GM06990 (cell line): ENCODE measurements at places on chromosomes 4 and X.

GRCh38 chr4:117957571-117957970 lies 76.7 kb upstream of the NDST3 start:
- DNase-seq: no peak

DNA sequence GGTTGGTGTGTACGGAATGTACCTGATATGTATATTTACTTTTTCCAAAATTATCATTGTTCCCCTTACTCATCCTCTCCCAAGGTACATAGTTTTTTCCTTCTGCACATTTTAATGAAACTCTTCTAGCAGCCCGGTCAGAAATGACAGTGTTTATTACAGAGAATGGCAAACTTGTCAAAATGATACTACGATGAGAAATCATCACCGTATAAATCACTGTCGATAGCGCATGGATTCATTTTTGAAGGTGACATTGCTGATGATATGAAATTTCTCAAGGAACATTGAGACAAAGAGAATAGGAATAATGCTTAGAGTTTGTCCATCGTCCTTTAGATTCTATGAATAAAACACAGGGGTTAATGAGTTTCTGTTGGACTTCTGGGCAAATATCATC lies 30.6 kb downstream of the FAM114A1 start:
- DNase-seq: no peak

DNA sequence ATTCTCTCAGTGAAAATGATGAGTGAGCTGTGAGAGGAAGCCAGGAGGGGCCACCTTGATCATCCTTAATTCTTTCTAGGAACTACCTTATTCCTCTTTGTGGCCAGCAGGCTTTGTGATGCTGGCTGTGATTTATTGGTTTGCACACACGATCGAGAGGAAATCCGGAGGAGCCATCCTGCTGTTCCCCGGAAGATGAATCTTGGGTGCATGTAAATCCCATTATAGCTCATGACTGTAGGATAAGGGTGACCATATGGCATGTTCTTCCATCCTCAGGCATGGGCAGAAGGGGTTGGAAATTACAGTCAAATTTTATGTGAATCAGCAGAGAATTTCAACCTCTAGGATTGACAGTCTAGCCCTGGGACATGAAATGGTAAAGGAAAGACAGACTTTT lies 254.5 kb downstream of the UNC5C start:
- DNase-seq: no peak

DNA sequence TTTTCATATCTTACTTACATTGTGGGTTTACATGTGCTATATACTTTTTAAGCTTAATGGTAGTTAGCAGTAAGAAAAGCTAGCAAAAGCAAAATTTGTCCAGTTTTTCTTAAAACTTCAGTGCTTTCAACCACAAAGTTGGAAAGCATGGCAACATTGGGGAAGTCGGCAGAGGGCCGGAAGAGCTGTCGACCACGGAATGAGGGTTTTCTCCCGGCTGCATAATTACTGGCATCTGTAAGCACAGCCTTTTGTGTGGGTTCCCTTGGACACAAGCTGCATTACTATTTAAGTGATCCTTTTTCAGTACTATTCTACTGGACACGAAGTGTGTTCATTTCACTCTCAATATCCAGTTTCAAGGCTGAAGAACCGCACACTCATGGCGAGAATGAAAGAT lies 560.4 kb downstream of the ANKRD50 start:
- no peak for DNase-seq

DNA sequence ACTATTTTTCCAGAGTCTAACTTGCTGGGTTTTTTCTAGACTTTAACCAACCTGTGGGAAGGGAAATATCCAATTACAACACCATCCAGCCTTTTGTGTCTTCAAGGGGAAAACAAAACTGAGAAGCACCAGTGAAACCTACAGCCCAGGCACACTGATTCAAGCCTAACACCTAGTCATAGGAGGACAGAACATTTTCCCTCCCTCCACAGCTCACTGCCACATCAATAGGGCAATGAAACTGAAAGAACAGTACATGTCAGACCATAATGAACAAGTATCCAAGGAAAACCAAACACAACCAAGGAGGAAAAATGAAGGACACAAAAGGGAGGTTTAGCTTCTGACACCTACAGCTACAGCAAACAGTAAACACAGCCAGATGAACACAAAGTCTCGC lies 17.6 kb downstream of the MAGEA8 start:
- DNase-seq: no peak

- DNase-seq: no peak
Measured at GRCh38 chr4:112196461-112196860, 35.1 kb upstream of the AP1AR start.

DNA sequence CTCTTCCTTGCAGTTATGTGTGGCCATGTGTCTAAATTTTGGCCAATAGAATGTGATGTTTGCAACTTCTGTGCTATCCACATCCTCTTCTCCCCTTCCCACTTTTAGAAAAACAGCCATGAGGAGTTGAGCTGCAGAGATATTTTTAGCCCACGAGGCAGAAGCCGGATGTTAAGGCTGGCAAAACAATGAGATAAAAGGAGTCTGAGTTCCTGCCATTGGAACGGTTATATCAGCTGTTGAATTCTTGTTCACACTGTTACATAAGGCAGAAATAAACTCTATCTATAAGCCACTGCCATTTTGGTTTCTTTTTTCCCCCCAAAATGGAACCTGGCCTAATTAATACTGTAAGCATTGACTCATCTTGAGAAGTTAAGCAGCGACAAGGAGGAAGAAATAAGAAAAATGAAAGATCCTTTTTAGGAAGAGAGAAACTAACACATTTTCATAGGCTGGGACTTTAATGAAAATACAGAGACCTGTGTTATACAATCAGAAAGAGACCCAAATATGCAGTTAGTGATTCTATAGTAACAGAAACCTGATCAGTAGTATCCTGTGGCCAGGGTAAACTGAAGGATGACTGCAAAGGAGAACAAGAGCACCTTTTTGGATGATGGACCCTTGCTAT lies 200.5 kb downstream of the INPP4B start:
- DNase-seq: peak; percentile 28

GRCh38 chr4:23888421-23889319 lies 1.2 kb downstream of the PPARGC1A start:
- no peak for DNase-seq

- DNase-seq: no peak
Measured at GRCh38 chr4:176784816-176785215, 7.9 kb downstream of the VEGFC start.

GRCh38 chr4:165610679-165611437 lies 232.1 kb downstream of the CPE start:
- DNase-seq: no peak

- DNase-seq: no peak
Measured at GRCh38 chrX:44152852-44153251, 179.7 kb upstream of the NDP start.

- no peak for DNase-seq
Measured at GRCh38 chr4:138875891-138876608, 139.5 kb upstream of the NOCT start.

DNA sequence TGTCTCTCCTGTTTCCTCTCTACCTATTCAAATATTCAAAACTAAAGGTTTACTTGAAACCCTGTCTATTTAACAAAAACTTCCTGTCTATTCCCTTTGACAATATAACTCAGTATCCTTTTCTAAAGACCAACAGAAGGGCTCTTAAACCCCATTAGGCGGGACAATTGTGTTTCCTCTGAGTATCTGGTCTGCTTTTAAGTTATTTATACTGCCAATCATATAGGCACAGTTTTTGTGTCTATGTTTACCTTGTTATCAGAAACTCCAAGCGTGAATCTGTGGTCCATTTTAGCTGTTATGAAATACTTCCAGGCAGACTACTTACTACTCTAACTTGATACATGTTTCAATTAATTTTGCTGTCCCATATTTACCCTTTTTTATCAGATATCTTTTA lies 350.0 kb upstream of the CTSO start:
- DNase-seq: no peak
